ENCODE measurements at places on chromosomes 4 and X. TPM values are rescaled to one million over a fixed set of nuclear protein-coding genes. Genes with fewer than 3 reads are reported as not detected.
A peak's percentile ranks its signal among the peaks of the same experiment; 100 is the strongest.

The DCAF4L1 gene
- not detected for total RNA-seq

DNA sequence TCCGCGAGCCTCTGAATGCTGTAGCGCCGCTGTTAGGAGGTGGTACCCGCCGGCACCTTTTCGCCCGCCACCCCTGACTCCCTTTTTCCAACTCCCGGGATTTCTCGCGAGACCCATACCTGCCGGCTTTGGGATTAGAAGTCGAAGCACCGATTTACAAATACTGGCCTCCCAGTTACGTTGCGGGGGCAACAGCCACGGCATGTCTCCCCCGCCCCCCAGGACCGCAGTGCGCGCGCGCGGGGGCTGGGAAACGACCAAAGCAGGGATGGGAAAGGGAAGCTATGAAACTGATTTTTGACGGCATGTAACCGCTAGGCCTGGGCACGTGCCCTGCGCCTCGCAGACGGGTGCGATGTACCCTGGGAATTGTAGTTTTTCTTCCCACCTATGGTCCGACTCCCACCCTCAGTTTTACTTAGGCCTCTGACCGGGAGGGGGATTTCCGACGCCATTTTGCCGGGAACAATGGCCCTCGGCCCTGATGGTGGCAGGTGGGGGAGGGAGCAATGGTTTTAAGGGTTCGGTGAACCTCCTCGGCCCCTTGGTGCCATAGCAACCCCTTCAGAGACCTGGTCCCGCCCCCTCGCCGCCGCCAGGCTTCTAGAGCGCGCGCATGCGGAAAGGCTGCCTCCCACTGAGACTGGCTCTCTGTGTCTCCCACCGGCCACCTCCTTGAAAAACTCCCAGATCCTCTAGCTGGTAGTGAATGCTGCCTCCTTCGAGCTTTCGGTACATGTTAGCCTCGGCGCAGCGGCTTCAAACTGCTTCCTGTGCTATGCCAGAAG, 772 bp upstream of the WNK3 start:
- peak overlapping the region; percentile 40 for H3K27ac ChIP-seq
- no peaks in the 10 kb centered on the region for H3K27me3 ChIP-seq
- no peak for DNase-seq
- H3K4me3 ChIP-seq = peak overlapping the region; percentile 40
- no peaks in the 10 kb centered on the region for H3K36me3 ChIP-seq

GRCh38 chrX:108399418-108400165, 38.6 kb downstream of the COL4A6 start:
- no peaks in the 10 kb centered on the region for H3K27me3 ChIP-seq
- no peaks in the 10 kb centered on the region for H3K4me1 ChIP-seq
- H3K36me3 ChIP-seq = no peaks in the 10 kb centered on the region
- no peak overlapping the region for H3K4me3 ChIP-seq

The TECRL gene
- total RNA-seq = not detected

The EMD gene
- 59.2 TPM for total RNA-seq

DNA sequence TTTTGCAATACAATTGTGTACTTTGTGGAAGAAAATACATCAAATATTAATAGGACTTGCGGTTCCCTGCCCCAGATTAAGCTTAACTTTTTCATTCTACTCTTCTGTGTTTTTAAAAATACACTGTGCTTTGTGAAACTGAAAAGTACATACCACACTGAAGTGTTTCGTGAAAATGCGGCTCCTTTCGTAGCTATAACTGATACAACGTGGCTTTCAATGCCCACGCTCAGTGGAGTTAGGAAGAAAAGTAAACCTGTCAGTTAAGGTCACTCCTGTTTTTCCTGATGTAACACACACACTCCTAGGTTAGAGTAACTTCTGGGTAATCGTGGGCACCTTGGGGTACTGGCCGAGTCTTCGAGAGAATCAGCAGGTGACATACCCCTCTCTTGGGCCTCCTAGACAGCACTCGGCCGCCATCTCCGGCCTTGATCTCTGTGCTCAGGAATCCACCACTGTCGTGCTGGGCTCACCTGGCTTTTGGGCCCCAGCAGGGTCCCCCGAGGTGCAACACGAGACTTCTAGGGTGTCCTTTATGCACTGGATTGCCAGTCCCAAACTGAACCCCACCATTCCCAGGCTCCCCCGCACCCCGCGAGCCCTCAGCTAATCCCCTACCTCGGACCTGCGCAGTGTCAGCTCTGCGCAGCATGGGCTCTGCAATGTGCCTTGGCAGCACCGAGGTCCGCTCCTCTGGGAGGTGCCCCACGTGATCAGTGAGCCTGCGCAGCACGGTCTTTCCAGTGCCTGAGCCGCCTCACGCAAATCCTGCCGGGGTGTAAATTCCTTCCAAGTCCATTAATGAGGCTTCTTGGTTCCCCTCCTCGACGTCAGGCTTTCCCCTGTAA, 162.6 kb upstream of the INTU start:
- H3K27ac ChIP-seq = no peak overlapping the region
- H3K4me1 ChIP-seq = no peaks in the 10 kb centered on the region
- H3K4me3 ChIP-seq = no peak overlapping the region
- no peaks in the 10 kb centered on the region for H3K27me3 ChIP-seq
- no peak for DNase-seq

GRCh38 chr4:40288566-40288965, 46.6 kb upstream of the CHRNA9 start:
- H3K4me3 ChIP-seq = no peak overlapping the region
- H3K4me1 ChIP-seq = no peaks in the 10 kb centered on the region
- H3K27me3 ChIP-seq = no peaks in the 10 kb centered on the region
- H3K27ac ChIP-seq = no peak overlapping the region
- H3K36me3 ChIP-seq = no peaks in the 10 kb centered on the region

GRCh38 chr4:38510201-38510600, 153.8 kb upstream of the KLF3 start:
- H3K36me3 ChIP-seq = no peaks in the 10 kb centered on the region
- no peak overlapping the region for H3K4me3 ChIP-seq
- H3K4me1 ChIP-seq = no peaks in the 10 kb centered on the region
- DNase-seq = no peak

GRCh38 chrX:105477351-105477750, 256.9 kb upstream of the TEX13A start:
- H3K36me3 ChIP-seq = no peaks in the 10 kb centered on the region
- no peaks in the 10 kb centered on the region for H3K4me1 ChIP-seq
- no peaks in the 10 kb centered on the region for H3K27me3 ChIP-seq
- H3K4me3 ChIP-seq = no peak overlapping the region

DNA sequence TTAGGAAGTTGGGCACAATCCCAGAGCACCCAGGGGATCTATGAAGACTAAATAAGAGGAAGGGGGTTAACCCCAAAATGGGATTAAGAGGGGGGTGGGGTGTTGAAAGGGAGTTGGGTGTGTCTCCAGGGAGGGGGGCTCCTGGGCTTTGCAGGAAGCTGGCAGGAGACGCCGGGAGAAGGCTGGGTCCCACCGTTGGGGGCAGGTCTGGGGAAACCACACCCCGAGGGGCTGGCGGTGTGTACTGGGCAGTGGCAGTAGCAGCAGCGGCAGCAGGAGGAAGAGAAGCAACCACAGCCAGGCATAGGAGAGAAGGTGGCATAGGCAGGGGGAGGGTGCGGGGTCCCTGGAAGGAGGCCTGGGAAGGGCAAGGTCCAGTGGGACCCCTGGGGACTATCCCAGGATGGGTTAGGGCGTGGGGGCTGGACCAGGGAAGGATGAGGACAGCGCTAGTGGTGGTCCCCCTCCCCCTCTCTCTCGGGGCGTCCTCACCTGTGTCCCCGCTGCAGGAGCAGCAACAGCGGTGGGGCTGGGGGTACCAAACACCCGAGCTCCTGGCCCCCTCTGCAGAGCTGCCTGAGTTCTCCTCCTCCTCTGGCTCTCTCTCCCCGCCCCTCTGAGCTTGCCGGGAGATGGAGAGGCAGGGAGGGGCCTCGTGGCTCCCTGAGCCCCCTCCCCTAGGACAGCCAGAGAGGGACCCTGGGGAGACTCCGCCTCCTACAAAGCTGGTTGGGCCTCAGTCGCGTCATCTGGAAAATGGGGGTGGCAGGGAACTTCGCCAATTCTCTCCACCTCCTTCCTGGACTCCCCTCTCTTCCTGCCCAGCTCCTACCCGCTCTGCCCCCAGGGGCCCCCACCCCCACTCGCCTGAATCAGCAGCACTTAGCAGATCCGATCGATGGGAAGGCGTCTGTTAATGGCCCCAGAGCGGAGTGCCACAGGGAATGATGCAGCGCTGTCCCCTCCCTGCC, at the start of gene KCND1:
Gene KCND1, minus strand, starts transcription at position 596 of the 971 bp plus-strand sequence. CDS start 1,573 bp downstream, outside the sequence.
- H3K27me3 ChIP-seq = no peaks in the 10 kb centered on the region
- no peaks in the 10 kb centered on the region for H3K36me3 ChIP-seq
- H3K4me1 ChIP-seq = peaks cover 8% of the 10 kb centered on the region
- no peak for DNase-seq
- H3K27ac ChIP-seq = peak within 1 kb of the TSS; percentile 54
- peak within 1 kb of the TSS; percentile 47 for H3K4me3 ChIP-seq

The TGIF2LX gene
- total RNA-seq = not detected

GRCh38 chr4:58515226-58515625, 1405.0 kb upstream of the IGFBP7 start:
- H3K27me3 ChIP-seq = no peaks in the 10 kb centered on the region
- no peaks in the 10 kb centered on the region for H3K36me3 ChIP-seq
- H3K4me1 ChIP-seq = no peaks in the 10 kb centered on the region

All from vagina (tissue), 2 donors.